ENCODE measurements at places on chromosomes 7 and 10. TPM values are rescaled to one million over a fixed set of nuclear protein-coding genes. Genes with fewer than 3 reads are reported as not detected.

The NEURL1 gene
- total RNA-seq = 68.0 TPM

DNA sequence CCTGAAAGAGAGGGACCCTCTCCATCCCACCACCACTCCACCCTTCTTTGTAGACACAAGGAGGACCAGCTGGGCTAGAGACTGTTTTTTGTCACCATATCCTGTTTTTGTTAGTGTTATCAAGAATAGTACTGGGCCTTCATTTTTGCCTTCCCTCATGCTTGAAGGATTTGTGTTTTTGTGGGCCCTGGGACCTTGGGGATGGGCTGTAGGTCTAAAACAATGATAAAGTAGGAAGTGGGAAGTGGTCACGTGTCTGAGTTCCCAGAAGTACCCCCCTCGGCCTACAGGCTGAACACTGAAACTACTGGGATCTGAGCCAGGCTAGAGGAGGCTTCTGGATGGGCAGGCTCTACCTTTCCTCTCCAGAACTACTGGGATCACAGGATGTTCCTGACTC, 8.9 kb downstream of the AGFG2 start:
- DNase-seq = no peak

DNA sequence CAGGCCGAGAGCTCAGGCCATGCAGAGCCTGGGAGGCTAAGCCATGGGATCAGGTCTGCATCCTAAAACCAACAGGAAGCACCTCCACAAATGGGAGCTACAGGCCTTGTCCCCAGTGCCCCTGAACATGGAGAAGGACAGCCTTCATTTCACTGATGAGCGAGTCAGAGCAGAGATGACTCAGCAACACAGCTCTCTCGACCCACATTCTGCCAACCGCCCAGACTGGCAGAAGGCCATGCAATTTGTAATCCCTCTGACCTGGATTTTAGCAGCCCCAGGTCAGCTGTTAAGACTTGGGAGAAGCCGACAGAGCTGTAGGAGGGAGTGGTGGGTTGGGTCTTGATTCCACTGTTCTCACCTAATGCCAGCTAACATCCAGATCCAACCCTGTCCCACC, 25.5 kb downstream of the VOPP1 start:
- peak; percentile 88 for DNase-seq

DNA sequence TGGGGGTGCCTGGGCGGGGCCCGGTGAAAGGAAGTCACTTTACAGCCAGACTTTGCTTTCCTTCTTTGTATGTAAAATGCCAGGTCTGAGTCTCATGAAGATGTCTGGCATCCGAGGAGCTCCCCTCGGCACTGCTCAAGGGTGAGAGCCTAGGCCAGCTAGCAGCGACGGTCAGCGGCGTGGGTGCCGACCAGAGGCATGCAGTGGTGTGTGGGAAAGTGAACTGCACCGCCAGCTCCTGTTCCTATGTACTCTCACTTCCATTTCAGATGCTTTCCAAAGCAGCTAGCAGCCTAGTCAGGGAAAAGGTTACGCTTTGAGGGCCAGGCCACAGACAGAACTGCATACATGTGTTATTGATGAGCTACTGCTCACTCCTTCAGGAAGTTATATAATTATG, 172.8 kb downstream of the ZMYND11 start:
- DNase-seq = no peak

DNA sequence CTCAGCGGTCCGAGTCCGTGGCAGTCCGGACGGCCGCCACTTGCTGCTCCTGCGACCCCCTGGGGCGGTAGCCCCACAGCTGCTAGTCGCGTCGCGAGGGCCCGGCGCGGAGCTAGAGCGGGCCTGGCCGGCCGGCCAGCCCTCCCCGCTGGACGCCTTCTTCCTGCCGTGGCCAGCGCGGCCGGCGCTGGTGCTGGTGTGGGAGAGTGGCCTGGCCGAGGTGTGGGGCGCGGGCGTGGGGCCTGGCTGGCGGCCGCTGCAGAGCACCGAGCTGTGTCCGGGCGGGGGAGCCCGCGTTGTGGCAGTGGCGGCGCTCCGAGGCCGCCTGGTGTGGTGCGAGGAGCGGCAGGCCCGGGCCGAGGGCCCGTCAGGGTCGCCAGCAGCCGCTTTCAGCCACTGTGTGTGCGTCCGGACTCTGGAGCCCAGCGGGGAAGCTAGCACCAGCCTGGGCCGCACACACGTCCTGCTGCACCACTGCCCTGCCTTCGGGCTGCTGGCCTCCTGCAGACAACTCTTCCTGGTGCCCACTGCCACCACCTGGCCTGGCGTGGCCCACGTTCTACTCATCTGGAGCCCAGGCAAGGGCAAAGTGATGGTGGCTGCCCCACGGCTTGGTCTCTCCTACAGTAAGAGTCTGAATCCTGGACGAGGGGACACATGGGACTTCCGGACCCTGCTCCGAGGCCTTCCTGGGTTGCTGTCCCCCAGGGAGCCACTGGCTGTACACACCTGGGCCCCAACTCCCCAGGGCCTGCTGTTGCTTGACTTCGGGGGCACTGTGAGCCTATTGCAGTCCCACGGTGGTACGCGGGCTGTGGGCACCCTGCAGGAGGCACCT, 631 bp downstream of the HPS6 start:
- no peak for DNase-seq

DNA sequence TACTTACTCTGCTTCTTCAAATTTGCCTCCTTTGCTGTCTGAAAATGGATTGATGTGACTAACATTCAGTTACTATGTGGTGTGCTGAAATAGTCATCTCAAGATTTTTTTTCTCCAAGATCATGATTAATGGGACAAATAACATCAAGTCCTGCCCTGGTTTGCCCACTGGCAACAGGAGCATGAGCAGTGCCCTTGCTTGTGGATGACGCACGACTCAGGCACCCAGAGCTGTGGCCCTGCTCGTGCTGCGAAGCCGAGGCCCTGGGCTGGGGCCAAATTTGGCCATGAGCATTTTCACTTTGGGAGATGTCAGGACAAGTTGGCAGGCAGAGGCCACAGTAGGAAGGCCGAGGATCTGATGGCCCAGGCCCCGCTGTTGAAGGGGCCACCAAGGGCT, 239.8 kb upstream of the IGFBP3 start:
- DNase-seq = no peak

DNA sequence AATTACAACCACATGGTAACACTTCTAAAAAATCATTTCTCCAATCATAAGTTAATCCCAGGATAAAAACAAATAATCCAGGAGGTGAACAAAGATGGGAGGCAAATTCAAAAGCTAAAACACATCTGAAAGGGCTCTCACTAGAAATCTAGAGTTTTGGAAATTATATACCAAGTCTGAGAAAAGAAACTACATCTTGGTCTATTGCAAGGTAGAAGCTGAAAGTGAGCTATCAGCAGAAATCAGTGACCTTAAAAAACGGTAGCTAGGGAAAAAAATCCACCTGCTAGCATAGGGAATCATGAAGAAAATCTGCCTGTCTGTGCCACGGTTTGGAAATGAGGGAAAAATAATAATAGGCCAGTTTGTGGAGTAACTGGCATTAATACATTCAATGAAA, 50.5 kb downstream of the POT1 start:
- no peak for DNase-seq

GRCh38 chr10:72030762-72031543, 57.4 kb downstream of the SPOCK2 start:
- DNase-seq = no peak

- DNase-seq = no peak
Measured at GRCh38 chr7:101673951-101674350, 44.9 kb upstream of the MYL10 start.

Measured in dorsolateral prefrontal cortex (tissue), 122 donors.